ENCODE measurements at places on chromosomes 11 and 22. TPM values are rescaled to one million over a fixed set of nuclear protein-coding genes. Genes with fewer than 3 reads are reported as not detected.

SLC25A17 gene
- 24.8 TPM for total RNA-seq

DYNC2H1 gene
- total RNA-seq, result 18.6 TPM

- peak; percentile 75 for DNase-seq
Measured at GRCh38 chr22:23219822-23220484, 39.6 kb downstream of the BCR start.

DCDC1 gene
- total RNA-seq, result not detected
